ENCODE measurements at places on chromosomes 1 and 21.

DNA sequence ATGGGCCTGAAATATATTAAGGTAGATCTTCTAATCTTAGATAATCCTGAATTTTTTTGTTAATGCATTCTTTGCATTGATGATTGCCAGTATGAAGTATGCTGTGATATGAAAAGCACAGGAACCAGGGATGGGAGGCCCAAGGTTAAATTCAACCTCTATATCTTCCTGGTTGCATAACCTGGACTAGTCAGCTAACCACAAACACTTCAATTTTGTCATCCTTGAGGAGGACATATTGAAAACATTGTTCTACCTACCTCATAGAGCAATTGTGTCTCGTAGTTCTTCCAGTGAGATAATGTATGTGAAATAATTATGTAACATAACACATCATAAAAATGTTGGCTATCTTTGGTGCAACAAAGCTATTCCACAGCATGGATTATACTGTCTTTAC is 25.6 kb downstream of the PDC start:
- no peak for DNase-seq

- DNase-seq, result no peak
These were observed 11.4 kb upstream of the CFAP126 start for GRCh38 chr1:161379071-161379470.

DNA sequence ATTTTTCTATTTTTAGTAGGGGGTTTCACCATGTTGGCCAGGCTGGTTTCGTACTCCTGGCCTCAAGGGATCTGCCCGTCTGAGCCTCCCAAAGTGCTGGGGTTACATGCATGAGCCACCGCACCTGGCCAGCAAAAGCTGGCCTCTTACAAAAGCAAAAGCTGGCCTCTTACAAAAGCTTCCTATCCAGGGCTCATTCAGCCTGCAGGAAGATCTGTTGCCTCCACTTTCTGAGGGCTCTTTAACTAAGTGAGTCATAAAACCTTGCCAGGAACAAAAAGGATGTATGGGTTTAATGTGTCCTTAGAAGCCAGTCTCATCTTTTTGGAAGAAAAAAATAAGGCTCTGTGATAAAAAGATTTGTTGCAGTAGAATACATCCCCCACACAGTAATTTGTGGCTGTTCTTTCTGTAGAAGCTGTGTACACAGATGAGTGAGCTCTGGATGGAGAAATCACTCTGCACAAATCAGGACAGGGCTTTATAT is 15.0 kb downstream of the HTR1D start:
- no peak for DNase-seq

- no peak for DNase-seq
These were observed 58.4 kb upstream of the IFI44L start for GRCh38 chr1:78561856-78562255.

DNA sequence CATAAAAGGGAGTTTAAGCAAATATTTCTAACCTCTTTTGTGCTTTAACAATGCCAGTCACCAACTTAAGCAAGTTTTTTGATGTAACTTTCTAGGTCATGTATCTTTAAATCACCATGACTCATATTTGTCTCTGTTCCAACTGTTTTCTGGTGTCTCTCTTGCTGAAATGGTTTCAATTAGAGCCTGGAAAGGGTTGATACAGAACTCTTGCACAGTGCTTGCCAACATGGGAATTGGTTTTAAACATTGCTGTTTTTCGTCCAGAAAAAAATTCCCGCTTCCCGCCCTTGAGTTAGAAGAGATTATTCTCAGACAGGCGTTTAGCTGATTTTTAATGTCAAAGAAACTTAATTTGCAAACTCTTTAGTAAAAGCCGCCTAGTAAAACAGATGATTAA is 46.4 kb upstream of the SLC22A15 start:
- DNase-seq, result no peak

GRCh38 chr1:182602935-182603645 is 1.1 kb downstream of the RGS16 start:
- DNase-seq, result no peak

- DNase-seq, result peak; percentile 84
These were observed 54.9 kb upstream of the DNAJC6 start for GRCh38 chr1:65254320-65255034.

DNA sequence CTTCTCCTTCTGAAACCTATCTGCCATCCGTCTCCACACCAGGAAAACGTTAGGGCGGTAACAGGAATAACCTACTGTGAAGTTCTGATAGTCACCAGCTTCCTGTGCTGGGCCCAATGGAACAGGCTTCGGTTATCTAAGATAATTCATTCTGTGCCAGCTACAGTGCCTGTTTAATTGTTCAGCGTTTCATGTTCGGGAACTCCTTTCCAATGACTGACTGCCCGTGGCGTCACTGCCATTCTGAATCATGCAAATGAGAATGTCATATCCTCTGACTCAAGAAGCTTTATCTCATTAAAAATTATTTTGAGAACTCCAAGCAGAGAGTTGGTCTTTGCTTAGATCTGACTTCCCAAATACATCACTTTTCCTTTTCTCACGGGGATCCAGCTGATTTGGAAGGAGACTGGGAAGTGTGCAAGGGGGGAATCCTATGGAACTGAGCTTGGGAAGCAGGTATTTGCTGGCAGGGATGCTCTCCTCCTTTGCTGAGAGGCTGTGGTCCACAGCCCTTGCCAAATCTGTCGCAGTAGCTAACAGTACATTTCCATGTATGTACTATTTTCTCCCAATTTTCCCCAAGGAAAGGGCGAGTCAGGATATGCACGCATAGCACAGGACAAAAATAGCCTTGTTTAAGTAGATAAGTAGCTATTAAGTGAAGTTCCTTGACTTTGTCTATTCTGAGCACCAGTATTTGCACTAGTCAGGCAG is 358.7 kb downstream of the LTN1 start:
- no peak for DNase-seq

DNA sequence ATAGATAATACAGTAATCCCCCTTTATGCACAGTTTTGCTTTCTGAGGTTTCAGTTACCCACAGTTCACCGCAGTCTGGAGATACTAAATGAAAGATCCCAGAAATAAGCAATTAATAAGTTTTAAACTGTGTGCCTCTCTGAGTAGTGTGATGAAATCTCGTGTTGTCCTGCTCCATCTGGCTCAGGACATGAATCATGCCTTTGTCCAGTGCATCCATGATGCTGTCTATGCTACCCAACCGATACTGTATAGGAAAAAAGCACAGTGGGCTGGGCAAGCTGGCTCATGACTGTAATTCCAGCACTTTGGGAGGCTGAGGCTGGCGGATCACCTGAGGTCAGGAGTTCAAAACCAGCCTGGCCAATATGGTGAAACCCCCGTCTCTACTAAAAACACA is 85.0 kb upstream of the SLC2A1 start:
- DNase-seq, result no peak

GRCh38 chr1:41468122-41468762 is 16.2 kb downstream of the EDN2 start:
- DNase-seq, result no peak

DNA sequence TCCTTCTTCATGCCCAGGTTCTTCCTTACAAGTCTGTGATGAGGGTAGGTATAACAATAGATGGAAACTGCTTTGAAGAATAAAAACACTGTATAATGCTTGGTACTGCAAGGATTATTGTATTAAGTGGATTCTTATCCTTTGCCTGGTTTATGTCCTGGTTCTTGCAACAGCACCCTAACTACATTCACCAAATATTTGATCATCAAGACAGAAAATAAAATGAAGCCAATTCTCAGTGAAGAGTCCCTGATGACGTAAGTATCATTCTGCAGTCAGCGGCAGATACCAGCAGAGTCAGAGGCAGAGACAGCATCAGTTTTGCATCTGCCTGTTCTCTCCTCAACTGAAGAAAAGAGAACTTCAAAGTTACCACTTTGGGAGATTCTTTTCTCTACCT is 19.7 kb downstream of the ARHGEF11 start:
- no peak for DNase-seq

- no peak for DNase-seq
These were observed 4.1 kb downstream of the WARS2 start for GRCh38 chr1:119136401-119136800.

- DNase-seq, result no peak
These were observed 15.5 kb upstream of the PPP1R15B start for GRCh38 chr1:204426971-204427701.

- DNase-seq, result no peak
These were observed 42.1 kb upstream of the MPZL1 start for GRCh38 chr1:167679714-167680113.

DNA sequence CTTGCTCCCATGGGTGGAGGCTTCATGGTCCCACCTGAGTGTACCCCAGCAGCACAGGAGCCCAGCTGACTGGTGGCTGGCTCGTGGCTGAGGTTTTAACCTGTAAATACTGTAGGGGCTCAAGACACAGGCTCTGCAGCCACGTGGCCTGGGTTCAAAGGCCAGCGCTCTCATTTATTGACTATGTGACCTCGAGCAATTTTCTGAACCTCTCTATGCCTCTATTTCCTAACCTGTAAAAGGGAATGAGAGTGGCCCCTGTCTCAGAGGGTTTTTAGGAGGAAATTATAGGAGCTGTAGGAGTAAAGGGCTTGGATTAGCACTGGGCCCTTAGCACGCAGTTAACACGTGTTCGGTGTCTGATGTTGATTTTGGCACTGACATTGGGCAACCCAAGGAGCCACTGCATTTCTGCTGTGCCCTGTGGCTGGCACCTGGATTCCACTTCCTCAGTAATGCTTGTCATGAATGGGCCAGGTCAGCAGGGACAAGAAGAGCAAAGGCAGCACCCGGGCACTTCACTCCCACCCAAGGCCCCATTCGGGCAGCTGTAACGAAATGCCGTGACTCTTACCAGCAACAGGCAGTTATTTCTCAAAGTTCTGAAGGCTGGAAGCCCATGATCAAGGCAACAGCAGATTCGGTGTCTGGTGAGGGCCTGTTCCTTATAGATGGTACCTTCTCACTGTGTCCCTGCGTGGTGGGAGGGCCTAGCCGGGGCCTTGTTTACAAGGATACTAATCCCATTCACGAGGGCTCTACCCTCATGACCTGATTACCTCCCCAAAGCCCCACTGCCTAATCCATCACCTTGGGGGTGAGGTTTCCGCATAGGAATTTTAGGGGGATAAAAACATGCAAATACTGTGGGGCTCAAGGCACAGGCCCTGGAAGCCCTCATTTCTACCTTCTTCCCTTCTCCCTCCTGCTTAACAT is 25.2 kb downstream of the ARHGEF10L start:
- DNase-seq, result no peak

DNA sequence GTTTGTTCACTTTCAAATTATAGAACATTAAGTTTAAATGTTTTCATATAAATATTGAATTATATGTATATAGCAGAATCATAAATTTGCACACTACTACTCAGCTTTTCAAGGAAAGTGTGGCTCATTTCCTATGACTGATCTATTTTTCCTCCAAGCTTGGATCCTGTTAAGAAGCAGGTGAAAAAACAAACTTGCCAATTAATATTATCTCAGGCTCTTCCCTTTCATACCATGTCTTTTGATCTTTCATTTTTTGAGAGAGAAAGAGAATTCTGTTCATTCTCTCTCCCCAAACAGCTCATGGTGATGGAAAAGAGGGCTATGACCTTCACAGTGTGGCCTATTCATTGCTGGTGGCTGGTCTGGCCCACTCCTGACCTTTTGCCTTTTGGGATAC is 43.7 kb downstream of the SEC16B start:
- DNase-seq, result no peak

DNA sequence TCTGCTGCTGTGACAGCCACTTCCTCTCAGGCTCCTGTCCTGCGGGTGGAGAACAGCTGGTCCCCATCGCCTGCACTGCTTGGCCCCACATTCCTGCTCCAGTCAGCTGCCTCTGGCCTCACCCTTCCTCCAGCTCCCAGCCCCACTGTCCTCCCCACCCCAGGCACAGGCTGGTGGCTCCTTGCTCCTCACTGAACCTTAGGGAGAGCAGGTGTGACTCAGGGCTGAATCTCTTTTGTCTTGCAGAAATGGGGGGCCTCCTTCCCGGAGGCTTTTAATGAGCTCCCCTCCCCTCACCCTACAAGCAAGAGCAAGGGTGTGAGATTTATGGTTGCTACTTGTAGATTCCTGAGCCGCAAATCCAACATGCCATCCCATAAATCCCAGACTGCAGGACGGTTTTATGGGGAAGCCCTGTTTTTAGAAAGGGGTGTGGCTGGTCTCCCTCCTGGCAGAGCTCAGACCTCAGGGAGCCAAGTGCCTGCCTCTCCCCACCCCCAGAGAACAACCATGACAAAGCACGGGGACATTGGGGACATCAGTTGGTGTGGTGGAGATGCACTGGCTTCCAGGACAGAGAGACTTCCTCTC is 15.2 kb downstream of the CDK18 start:
- peak; percentile 81 for DNase-seq

DNA sequence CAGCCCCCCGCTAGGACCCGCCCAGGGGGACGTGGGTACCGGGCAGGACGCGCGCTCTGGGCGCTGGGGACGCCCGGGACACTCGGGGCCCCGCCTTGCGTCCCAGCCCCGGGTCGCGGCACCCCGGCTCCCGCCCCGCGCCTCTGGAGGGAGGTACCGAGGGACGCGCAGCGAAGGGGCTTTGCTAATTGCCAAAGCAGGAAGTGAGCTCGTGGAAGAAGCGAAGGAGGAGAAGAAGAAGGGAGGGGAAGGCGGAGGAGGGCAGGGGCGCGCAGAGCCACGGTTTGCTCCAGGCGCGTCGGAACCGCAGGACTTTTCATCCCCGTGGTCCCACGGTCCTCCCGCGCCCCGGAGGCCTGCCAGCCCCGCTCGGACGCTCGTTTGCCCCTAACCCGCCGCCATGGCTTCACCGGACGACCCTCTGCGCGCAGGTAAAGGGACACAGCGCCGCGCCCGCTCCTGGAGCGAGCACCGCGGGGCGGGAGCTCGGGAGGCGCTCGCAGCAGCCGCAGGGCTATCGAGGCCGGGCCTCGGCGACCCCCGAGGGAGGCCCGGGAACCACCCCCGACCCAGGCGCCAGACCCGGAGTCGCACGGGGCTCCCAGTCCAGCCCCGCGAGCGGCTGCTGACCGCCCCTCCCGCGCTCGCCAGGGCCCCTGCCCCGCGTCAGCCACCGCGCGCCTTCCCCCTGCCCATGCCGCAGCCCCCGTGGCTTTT is 1.3 kb downstream of the EDARADD start:
- DNase-seq, result peak; percentile 88

DNA sequence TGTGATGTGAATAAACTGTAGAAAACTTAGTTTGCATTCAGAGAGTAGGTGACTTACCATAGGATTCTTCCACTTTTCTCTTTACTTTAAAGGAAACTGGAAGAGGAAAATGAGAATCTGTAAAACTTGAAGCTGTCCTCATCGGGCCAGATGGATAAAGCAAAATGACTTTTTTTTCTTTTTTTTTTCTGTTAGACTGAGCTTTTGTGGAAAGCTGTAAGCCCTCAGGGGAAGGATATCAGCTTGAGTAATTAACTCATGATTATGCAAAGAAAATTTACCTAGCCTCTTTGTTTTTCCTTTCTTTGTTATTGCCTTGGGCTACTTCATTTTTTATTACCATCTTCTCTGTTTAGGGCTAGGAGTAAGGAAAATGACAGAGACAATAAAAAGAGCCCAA is 53.4 kb downstream of the DPH5 start:
- no peak for DNase-seq

- no peak for DNase-seq
These were observed 49.0 kb upstream of the TSPAN2 start for GRCh38 chr1:115138271-115138670.

- no peak for DNase-seq
These were observed 4.8 kb downstream of the RBM34 start for GRCh38 chr1:235156265-235156664.

GRCh38 chr1:108106775-108107174 is 93.4 kb downstream of the SLC25A24 start:
- no peak for DNase-seq
